ENCODE measurements at places on chromosomes 16 and 17. TPM values are rescaled to one million over a fixed set of nuclear protein-coding genes. Genes with fewer than 3 reads are reported as not detected.

DNA sequence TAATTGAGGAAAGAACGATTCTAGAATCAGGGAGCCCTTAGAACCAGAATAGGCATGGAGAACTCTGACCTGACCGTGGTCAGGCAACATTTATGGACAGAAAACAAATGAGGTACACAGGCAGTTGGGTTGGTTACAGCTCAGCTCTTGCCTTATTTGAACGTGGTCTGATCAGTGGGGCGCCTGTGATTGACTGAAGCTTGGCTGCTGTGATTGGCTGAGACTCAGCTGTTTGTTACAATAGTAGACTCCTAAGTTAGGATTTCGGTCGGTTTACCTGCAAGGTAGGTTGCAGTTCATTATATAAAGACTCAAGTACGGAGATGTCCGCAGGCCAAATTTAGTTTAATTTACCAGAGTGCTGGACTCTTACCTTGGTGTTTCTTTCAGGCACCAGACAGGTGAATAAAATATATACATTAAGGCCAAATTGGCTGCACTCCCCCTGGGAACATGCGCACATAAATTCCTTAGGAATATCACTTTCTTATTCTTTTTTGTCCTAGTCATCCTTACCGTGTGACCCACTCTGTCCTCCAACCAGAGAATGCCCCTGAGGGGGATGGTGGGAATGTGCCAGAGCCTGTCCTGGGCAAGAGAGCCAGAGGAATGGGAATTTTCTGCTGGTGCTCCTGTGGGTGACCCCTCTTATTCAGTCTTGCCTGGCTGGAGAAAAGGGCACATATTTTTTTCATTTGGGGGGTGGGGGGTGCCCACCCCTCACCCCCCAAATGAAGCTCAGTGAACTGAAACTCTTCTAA, 7.5 kb upstream of the CSNK2A2 start:
- DNase-seq: no peak

DNA sequence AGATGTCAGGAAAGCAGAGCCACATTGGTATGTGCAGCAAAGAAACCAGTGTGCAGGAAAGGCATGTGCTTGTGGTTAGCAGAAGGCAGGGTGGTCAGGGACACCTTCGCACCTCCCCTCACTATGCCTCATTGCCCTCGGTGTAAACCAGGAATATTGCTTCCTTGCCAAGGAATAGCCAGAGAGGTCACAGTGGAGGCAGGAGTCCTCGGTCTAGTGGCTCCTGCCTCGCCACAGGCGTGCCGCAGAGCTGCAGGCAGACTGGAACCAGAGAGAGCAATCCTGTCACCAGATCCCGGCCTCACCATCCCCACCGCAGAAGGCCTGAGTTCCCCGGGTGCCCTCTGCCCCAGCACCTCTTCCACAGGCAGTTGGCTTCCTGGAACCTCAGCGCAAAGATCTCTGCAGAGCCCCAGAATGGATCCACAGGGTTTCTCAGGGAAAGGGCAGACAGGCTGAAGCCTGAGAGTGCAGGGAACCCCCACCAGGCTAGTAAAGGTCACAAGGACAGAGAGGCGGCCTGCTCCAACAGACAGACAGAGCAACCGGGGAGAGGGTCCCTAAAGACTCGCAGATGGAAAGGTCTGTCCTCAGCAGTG, 21.6 kb downstream of the CCDC182 start:
- no peak for DNase-seq

Gene NPIPA5
- 28.6 TPM for total RNA-seq

- DNase-seq: no peak
These were observed 32.1 kb upstream of the PRKCB start for GRCh38 chr16:23803591-23804123.

DNA sequence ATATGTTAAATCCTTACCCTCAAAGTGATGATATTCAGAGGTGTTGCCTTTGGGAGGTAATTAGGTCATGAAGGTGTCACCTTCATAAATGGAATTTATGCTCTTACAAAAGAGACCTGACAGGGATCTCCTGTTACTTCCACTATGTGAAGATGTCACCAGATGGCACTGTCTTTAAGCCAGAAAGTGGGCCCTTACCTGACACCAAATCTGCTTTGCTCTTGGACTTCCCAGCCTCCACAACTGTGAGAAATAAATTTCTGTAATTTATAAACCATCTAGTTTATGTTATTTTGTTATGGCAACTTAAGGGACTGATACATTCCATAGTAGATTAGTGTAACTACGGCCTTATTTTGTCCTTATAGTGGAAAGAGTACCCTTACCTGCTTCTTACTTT, 358.3 kb upstream of the SALL1 start:
- no peak for DNase-seq

Gene USP10
- 36.7 TPM for total RNA-seq

- DNase-seq: no peak
These were observed 60.6 kb downstream of the NT5M start for GRCh38 chr17:17363638-17364337.

Gene ATP1B2
- 1.1 TPM for total RNA-seq

GRCh38 chr16:77213542-77214106, 14.4 kb downstream of the SYCE1L start:
- DNase-seq: no peak

Gene MRPL58
- total RNA-seq: 40.3 TPM

GRCh38 chr17:65198653-65199382, 61.6 kb downstream of the RGS9 start:
- DNase-seq: no peak

Gene SDK2
- 8.9 TPM for total RNA-seq

- no peak for DNase-seq
These were observed at the start of gene XAF1 for GRCh38 chr17:6755731-6756184. TSS of gene XAF1 (plus strand) at chr17:6756046. CDS start at chr17:6756079, 33 bp downstream.

Gene TP53TG3B
- not detected for total RNA-seq

GRCh38 chr16:78198288-78198687, 98.8 kb downstream of the WWOX start:
- DNase-seq: no peak

- no peak for DNase-seq
These were observed 26.3 kb upstream of the NACA2 start for GRCh38 chr17:61617330-61617729.

DNA sequence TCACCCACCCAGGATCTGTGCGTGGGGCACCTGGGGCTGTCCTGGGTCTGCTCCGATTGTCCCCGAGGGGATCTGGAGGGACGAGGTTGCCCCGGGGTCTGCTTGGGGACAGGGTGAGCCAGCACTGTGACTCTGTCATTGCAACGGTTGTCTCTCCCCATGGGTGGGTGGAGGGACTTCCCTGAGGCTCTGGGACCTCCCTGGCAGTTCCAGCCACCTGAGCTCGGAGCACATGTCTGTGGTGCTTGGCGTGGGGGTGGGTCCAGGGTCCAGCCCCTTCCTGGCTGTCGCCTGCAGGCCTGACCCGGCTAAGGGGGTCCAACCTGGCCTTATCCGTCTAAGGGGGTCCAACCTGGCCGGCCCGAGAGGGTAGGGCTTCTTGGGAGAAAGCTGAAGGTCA, 8.5 kb upstream of the CBFA2T3 start:
- no peak for DNase-seq

GRCh38 chr16:1277617-1278282, 21.9 kb downstream of the TPSD1 start:
- DNase-seq: no peak

DNA sequence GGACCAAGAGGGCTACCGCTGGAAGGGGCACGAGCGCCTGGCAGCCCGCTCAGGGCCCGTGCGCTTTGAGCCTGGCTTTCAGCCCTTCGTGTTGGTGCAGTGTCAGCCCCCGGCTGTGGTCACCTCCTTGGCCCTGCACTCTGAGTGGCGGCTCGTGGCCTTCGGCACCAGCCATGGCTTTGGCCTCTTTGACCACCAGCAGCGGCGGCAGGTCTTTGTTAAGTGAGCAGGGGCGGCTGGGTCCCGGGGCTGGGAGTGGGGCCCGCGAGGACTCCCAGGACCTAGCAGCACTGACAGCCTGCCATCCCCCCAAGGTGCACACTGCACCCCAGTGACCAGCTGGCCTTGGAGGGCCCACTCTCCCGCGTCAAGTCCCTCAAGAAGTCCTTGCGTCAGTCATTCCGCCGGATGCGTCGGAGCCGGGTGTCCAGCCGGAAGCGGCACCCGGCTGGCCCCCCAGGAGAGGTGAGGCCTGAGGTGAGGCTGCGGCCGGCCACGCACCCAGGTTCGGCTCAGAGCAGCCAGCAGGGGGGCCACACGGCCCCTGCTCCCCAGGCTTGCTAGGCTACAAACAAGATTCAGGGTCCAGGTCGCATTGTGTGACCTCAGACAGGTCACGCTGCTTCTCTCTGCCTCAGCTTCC, 17.4 kb upstream of the MYO15B start:
- DNase-seq: no peak

GRCh38 chr17:41678411-41678906, 10.2 kb upstream of the EIF1 start:
- DNase-seq: no peak

DNA sequence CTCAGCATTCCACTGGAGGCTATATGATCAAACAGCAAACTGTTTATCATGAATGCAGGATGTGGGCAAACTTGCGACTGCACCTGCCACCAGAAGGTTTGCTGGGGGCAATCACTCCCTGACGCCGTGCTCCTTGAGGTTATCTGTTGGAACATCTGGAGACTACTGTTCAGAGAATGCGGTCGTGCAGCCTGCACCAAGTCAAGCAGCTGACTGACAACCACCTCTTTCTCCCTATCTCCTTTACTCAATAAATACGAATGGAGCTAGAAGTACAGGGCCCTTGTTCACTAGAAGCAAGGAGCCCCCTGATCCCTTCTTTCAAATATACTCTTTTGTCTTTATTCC, 2101.2 kb downstream of the TP53TG3F start:
- DNase-seq: no peak

DNA sequence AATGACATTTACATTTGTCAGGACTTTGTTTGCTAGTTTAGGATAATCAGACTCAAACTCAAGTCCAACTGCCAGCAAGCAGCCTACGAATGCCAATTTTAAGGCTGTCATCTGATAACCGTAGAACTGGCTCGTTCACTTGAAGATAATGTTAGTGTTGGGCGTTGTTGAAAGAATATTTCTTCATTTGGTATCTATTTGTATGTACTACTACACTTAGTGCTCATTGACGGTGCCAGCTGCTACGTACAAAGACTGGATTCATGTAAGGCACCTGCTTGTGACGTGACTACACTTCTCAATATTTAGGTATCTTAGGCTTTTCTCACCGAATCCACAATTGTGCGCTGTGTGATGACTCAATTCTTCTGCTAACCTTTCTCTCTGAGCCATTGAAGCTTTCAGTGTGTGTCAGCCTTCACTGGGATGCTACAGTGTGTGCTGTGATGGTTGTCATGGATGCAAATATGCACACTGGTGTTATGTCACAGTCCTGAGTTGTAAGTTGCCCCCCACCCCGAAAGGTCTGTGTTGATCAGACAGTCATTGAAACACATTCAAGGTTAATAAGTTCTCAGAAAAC, 5.7 kb downstream of the ATP2C2 start:
- DNase-seq: no peak

Gene CORO6
- total RNA-seq: 55.0 TPM

Gene UMOD
- not detected for total RNA-seq

GRCh38 chr17:33948309-33948708, 306.8 kb upstream of the CCL2 start:
- no peak for DNase-seq

DNA sequence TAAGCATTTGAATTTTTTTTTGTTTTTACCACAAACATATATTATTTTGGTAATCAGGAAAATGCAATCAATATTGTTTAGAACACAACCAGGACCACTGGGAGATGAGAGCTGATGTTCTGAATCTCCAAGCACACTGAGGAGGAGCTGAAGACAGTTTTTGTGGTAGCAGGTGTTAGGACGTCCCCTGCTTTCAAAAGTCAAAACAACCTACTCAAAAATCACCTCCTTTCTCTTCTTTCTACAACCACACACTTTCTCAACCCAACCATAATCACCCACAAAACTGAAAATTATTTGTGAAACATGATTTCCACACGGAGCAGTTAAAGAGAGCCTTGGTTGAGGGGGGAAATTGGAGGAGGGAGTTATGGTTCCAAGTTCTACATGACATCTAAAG, 26.7 kb upstream of the CFAP20 start:
- DNase-seq: no peak

DNA sequence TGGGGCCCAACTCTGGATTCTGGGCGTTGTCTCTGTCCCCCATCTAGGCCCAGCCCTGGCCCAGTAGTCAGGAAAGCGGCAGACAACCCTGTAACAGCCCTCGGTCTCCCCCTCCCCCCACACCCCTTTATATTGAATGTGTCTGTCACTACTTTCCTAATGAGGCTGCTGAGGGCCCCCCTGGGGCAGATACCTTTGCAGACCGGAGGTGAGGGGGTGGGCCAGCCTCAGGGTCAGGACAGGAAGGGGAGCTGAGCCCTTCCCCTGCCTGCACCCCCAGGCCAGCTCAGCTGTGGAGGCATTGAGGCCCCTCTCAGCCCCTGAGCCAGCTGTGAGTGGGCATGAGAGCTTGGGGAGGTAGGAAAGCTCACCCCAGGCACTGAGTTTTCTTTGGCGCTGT, 17.1 kb downstream of the RAI1 start:
- DNase-seq: no peak

- DNase-seq: no peak
These were observed 1.2 kb downstream of the JPT1 start for GRCh38 chr17:75152922-75153779.

DNA sequence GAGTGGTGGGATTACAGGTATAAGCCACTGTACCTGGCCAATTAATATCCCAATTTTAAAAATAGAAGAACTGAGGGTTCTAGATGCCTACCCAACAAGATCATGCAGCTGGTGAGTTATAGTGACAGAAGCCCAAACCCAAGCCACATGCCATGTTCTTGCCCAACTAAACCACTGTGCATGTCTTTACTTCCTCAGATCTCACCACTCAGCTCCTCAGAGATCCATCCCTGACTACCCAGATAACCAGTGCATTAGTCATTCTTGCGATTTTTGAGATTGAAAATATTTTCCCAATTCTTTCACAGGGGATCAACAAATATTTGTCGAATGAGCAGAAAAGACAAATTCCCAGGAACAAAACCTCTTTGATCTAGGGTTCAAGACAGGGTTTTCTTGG, 303.1 kb downstream of the CBLN1 start:
- DNase-seq: no peak

- no peak for DNase-seq
These were observed 342.7 kb downstream of the PMP22 start for GRCh38 chr17:14922411-14922810.

GRCh38 chr16:69865701-69866100, 85.4 kb upstream of the CLEC18A start:
- no peak for DNase-seq

GRCh38 chr16:24731722-24732419, 2.4 kb downstream of the TNRC6A start:
- DNase-seq: no peak

Gene NOL3
- total RNA-seq: 80.8 TPM

- DNase-seq: no peak
These were observed 3.7 kb downstream of the HPR start for GRCh38 chr16:72066747-72067146.

DNA sequence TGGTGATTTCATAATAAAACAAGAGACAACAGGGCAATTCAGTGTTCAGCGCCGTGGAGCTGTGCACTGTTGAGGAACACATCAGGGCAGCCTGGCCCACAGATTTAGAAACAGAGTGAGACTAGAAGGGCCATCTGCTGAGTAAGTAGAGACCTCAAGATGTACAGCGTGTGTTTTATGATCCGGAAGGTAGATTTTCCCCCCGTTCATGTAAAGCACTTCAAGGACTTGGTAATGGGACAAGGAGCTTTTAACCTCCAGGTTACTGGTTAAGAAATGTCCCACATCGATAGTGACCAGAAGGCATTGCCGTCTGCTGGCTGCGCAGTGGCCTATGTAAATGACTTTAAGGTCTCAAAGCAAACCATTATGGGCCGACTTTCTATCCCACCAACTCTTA, 1057.7 kb upstream of the EEF2KMT start:
- no peak for DNase-seq

Gene PRAC2
- total RNA-seq: not detected

Gene CES5A
- total RNA-seq: not detected

GRCh38 chr16:53580038-53580802, 77.2 kb upstream of the AKTIP start:
- no peak for DNase-seq

Gene NT5M
- not detected for total RNA-seq
